ENCODE measurements at places on chromosomes 4 and X. TPM values are rescaled to one million over a fixed set of nuclear protein-coding genes. Genes with fewer than 3 reads are reported as not detected.

Gene PCDH11X
- 0.23 TPM for polyA plus RNA-seq

GRCh38 chr4:40502934-40503333 is 126.7 kb downstream of the RBM47 start:
- no peak for DNase-seq

Gene MAML3
- polyA plus RNA-seq: 7.0 TPM

Gene SLC49A3
- 7.9 TPM for polyA plus RNA-seq

Gene NUDT6
- 5.6 TPM for polyA plus RNA-seq

- DNase-seq: no peak
These were observed 6.2 kb downstream of the FGB start for GRCh38 chr4:154569028-154569427.

GRCh38 chr4:165394275-165394674 is 15.5 kb downstream of the CPE start:
- no peak for DNase-seq

- DNase-seq: no peak
These were observed 133.6 kb upstream of the S100G start for GRCh38 chrX:16516232-16516876.

- no peak for DNase-seq
These were observed 122.5 kb downstream of the NFKB1 start for GRCh38 chr4:102623622-102624021.

Gene RHOXF2
- polyA plus RNA-seq: not detected

- no peak for DNase-seq
These were observed 516.8 kb upstream of the FAM241A start for GRCh38 chr4:111628437-111628836.

GRCh38 chrX:1138476-1139184 is 73.8 kb downstream of the CRLF2 start:
- no peak for DNase-seq

- DNase-seq: no peak
These were observed 23.9 kb upstream of the HSD17B10 start for GRCh38 chrX:53458082-53458481.

All from urinary bladder (tissue), 4 donors.